ENCODE measurements at places on chromosomes 3 and 15.
A peak's percentile ranks its signal among the peaks of the same experiment; 100 is the strongest.

GRCh38 chr3:102122527-102122926 lies 273.2 kb downstream of the NFKBIZ start:
- no peak for DNase-seq

GRCh38 chr3:171783626-171784025 lies 26.7 kb downstream of the PLD1 start:
- no peak for DNase-seq

DNA sequence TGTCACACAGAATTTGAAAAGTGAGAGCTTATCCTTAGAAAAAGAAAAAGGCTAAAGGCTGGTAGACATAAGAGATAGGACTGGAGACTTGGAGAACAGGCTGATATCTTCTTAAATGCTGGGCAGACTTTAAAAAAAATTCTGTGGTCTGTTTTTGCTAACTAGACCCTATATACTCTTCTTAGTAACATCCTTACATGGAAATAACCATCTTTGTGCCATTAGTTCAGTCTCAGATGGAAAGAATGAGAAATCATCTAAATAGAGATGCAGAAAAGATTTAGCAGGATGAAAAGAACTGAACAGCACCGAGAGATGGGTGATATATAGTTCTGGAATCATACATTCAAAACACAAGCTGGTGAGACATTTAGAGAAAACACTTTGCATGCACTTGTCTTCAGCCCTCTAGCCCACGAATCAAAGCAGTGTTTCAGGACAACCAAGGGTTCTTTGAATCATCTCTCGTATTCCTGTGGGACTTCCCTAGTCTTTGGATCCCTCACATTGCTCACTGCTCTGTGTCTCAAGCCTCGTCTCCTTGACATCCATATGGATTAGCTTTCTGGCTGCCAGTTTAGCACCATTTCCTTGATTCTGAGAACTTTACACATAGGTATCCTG lies 93.0 kb upstream of the LYSMD4 start:
- no peak for DNase-seq

DNA sequence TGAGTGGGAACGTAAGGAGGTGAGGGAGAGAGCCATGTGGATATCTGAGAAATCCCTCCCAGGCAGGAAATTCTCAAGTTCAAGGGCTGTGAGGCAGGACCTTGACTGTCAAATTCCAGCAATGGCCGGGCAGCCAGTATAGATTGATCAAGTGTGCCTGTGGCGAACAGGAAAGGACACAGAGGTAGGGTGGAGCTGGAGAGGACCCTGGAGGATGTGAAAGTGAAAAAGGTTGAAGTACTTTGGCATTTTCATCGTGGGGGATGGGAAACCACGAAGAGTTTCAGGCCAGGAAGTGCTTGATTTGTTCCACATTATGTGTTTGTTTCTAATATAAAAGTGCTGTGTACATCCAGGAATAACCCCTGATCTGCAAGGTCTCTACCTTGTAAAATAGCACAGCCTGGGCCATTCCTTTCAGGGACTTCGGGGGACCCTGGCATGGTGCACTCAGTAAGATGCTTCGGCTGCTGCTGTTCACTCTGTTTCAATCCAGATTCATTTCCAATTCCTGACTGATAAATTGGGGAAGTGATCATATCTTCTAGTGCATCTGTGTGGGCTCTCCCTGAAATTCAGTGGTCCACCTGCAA lies 156.6 kb downstream of the MCTP2 start:
- DNase-seq, result no peak

- no peak for DNase-seq
Measured at GRCh38 chr15:83290236-83290635, 5.8 kb upstream of the BNC1 start.

DNA sequence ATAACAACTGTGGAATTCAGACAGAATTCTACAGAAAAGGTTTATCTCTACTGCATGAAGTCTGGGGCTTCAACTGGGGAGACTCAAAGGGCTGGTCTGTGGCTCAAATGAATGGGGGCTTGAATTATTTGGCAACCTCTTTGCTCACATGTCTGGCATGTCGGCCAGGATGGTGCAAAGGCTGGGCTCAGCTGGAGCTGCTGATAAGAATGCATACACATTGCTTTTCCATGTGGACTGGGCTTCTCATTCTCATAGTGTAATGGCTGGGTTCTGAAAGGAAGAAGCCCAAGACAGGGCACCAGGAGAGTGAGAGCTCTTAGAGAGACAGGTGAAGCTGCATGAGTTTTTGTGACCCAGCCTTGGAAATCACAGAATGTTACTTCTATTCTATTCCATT lies 194.3 kb upstream of the SGO1 start:
- DNase-seq, result no peak

DNA sequence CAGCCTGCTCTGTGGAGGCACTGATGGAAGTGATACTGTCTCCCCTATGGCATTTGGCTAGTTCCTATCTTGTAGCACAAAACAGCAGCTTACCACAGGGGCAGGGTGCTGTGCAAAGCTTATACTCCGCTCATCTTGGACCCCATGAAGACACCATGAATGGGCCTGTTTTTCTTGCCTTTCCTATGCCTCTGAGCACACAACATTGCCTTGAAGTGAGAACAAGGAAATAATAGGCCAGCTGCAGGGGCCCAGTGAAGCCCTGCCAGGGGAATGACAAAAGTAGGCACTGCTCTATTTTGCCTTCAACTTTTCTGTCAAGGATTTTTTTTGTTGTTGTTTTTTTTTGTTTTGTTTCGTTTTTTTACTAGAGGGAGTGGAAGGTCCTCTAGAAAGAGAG lies 110.3 kb downstream of the PDE8A start:
- no peak for DNase-seq

GRCh38 chr3:7745711-7746110 lies 755.9 kb upstream of the LMCD1 start:
- DNase-seq, result no peak

DNA sequence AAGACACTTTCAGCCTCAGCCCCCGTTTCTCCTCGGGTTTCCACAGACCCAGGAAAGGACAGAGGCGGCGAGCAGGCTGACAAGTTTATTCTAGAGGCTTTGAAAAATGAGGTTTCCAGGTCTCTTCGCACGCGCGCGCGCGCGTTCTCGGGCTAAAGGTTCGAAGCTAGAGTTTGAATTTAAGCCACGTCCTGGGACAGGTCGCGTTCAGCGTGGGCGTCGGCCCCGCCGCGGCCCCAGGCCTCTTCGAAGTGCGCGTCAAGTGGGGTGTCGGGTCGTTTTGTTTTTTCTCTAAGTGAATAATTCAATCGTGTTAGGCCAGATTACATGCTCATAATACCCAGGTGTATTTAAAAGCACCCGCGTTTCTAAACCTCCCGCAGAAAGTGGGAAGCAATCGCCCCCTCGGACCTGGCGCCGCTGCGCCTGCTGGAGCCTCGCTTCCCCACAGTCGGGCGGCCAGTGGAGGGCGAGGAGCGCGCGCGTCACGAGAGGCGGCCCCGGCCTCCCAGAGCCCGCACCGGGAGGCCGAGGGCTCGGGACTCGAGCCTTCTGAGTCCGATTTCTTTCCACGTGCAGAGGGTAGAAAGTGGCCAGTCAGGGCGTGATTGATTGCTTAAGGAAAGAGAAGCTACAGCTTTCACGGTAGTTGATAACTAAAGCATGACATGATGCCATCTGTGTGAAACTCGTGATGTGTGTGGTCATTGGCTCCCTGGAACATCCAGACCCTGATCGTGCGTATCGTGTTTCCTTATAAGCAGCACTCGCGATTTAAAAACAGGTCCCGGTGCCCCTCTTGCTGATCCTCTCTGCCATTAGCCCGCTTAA lies 15.8 kb upstream of the SOX2 start:
- peak; percentile 31 for DNase-seq

- no peak for DNase-seq
Measured at GRCh38 chr15:29952225-29952624, 130.0 kb upstream of the TJP1 start.

DNA sequence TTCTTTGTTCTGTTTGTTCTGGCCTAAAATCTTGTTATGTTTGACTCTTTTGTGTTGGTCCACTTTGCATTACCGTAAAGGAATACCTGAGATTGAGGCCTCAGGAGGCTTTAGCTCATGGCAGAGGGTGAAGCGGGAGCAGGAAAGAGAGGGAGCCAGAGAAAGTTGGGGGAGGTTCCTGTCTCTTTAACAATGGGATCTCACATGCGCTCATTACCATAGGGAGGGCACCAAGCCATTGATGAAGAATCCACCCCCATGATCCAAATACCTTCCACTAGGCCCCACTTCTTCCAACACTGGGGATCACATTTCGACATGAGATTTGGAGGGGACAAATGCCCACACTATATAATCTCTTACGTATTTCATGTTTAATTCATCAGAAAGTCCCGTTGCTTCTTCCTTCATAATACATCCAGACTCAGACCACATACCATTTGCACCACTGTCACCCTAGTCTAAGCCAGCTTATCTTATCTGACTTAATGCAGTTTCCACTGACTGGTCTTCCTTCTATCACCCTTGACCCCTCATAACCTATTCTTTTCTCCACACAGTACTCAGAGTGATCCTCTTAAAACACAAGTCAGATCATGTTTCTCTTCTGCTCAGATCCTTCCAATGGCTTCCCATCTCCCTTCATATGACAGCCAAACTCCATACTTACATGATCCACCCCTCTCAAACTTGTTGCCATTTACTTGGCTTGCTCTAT lies 13.5 kb downstream of the KBTBD8 start:
- DNase-seq, result no peak

DNA sequence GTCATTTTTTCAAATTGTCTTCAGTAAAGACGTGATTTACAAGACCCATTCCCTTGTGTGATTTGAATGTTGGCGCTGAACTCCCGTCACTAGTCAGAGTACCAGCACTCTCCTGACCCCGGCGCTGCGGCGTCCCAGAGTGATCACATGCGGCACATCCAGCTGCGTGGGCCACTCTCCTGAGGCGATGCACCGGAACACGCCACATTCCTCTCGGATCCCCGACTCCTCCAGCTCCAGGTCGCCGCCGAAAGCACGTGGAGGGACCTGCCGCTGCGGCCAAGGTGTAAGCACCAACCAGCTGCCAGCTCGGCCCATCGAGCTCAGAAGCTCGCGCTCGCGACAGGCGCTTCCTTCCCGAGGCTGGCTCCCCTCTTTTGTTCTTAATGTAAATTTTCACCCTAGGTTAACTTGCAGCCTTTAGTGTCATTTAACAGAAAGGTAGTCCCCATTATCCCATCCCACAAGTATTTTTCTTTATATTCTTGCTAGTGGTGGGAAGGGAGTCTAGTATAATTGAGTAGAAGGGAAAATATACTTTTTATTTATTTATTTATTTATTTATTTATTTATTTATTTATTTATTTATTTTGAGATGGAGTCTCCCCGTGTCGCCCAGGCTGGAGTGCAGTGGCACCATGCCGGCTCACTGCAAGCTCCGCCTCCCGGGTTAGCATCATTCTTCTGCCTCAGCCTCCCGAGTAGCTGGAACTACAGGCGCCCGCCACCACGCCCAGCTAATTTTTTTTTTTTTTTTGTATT lies 61.7 kb upstream of the VGLL3 start:
- no peak for DNase-seq

- no peak for DNase-seq
Measured at GRCh38 chr3:46607603-46608028, 4.7 kb upstream of the FAM240A start.

- DNase-seq, result no peak
Measured at GRCh38 chr3:43838877-43839276, 148.1 kb downstream of the ABHD5 start.

GRCh38 chr15:78681281-78682003 lies 40.4 kb upstream of the CHRNB4 start:
- no peak for DNase-seq

DNA sequence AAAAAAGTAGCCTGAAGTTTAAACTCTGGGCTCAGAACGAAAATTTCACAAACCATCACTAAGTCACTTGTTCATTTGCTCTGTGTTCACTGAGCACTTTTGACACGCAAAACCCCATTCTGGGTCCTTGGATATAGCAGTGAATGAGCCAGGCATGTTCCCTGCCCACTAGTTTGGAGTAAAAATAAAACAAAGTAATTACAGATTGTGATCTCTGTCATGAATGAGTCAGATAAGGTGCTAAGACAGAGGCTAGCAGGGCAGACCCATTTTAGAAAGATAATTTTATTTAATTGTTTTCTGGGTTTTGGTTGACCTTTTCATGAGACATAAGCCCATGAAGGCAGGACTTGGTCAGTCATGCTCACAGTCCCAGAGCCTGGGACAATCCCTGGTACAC lies 84.1 kb upstream of the ARHGEF3 start:
- no peak for DNase-seq

DNA sequence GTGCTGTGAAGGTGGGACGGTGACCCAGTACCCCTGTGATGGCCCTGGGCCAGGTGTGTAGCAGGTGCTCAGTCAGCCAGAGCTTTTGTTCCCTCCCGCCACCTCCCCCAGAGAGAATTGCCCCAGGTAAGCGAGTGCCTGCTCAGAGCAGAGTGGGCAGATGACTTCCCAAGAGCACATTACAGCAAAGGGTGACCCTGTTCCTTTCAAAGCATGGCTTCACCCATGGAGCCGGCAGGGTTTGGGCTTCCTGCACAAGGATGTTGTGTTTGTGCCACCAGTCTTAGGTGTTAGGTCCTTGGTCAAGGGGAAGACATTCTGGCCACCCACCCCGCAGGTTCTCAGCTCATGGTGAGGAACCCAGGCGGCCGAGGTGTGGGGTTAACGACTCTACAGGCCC lies 30.7 kb downstream of the SLC6A6 start:
- DNase-seq, result no peak

DNA sequence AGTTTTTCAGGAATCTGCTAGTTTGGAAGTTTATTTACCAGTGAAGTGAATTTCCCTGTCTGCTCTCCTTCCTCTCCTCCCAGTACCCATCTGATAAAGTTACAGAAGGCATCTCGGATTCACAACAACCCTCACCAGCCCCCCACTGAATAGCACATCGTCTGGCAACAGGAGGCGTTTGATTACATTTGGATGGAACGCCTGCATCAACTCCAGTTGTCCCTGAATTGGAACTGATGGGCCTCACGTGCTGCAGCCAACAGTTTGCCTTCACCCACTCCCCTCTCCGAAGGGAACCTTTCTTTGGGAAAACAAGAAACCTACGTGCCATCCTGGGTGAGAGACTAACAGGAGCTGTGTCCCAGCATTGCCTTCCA lies 59.5 kb upstream of the BCL6 start:
- DNase-seq, result no peak

DNA sequence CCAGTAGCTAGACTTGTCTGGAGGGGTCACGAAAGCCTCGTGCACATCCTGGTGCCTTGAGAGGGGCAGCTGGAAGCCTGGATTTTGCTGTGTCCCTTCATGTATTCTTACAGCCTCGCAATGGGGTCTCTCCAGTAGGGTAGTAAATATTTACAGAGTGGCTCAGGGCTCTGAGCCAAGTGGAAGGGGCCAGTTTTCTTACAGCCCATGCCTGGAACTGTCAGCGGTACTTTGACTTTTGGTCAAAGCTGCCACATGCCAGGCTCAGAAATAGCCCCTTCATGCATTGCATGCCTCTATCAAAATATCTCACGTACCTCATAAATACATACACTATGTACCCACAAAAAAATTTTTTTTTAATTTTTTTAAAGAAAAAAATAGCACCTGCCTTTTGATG lies 119.2 kb downstream of the OSBPL10 start:
- no peak for DNase-seq

Measured in femur (tissue), 1 donor.